ENCODE measurements at places on chromosomes 5 and 9. TPM values are rescaled to one million over a fixed set of nuclear protein-coding genes. Genes with fewer than 3 reads are reported as not detected.

UNC13B gene
- total RNA-seq = 15.8 TPM

OBP2B gene
- not detected for total RNA-seq

OR1J2 gene
- not detected for total RNA-seq

FAM151B gene
- 11.3 TPM for total RNA-seq

UBE2QL1 gene
- total RNA-seq = 0.89 TPM

WDR31 gene
- total RNA-seq = 0.29 TPM

TNC gene
- total RNA-seq = 110 TPM

PCDHA6 gene
- total RNA-seq = 1.2 TPM

MARCOL gene
- total RNA-seq = not detected

TSTD2 gene
- 29.9 TPM for total RNA-seq

NXNL2 gene
- total RNA-seq = not detected

FAM221B gene
- not detected for total RNA-seq

PCDHGA12 gene
- total RNA-seq = 7.2 TPM

STK32A gene
- 0.58 TPM for total RNA-seq

PLK2 gene
- 2.3 TPM for total RNA-seq

TMEM215 gene
- not detected for total RNA-seq

FAM169A gene
- total RNA-seq = 2.5 TPM

PTGS1 gene
- total RNA-seq = 7.5 TPM

SHOC1 gene
- total RNA-seq = not detected

FREM1 gene
- total RNA-seq = 1.7 TPM

SURF2 gene
- 5.1 TPM for total RNA-seq

ADAMTS13 gene
- total RNA-seq = 19.6 TPM

SAXO1 gene
- 0.18 TPM for total RNA-seq

LHX3 gene
- not detected for total RNA-seq

AFAP1L1 gene
- 0.29 TPM for total RNA-seq

TRIM36 gene
- 21.4 TPM for total RNA-seq

NR2F1-AS1 gene
- total RNA-seq = 29.9 TPM

FAM81B gene
- total RNA-seq = not detected

CNOT8 gene
- total RNA-seq = 28.4 TPM

GABRA6 gene
- total RNA-seq = not detected

MEIKIN gene
- 0.37 TPM for total RNA-seq

IFNA13 gene
- not detected for total RNA-seq

FRMPD1 gene
- total RNA-seq = 0.18 TPM

FRRS1L gene
- 4.6 TPM for total RNA-seq

SLC6A18 gene
- total RNA-seq = not detected

LRRC14B gene
- not detected for total RNA-seq

PCDHB5 gene
- 4.7 TPM for total RNA-seq

CCNG1 gene
- 131 TPM for total RNA-seq

FSTL4 gene
- not detected for total RNA-seq

MGAT4B gene
- 155 TPM for total RNA-seq

CKMT2 gene
- not detected for total RNA-seq

JMY gene
- 5.8 TPM for total RNA-seq

SLC34A3 gene
- total RNA-seq = 0.18 TPM

KCNMB1 gene
- total RNA-seq = 4.9 TPM

TRPM6 gene
- total RNA-seq = 12.3 TPM

SEMA6A gene
- 23.7 TPM for total RNA-seq

SLC46A2 gene
- total RNA-seq = not detected

CCDC192 gene
- total RNA-seq = not detected

GRM6 gene
- total RNA-seq = not detected

Data from stomach (tissue), 19 donors.